ENCODE measurements at places on chromosomes 11 and 22. TPM values are rescaled to one million over a fixed set of nuclear protein-coding genes. Genes with fewer than 3 reads are reported as not detected.

Gene IGF2
- not detected for total RNA-seq

Gene FOLR3
- total RNA-seq: 12.3 TPM

Gene SPON1
- 0.17 TPM for total RNA-seq

Gene CCDC87
- 0.31 TPM for total RNA-seq

Gene PRODH
- 4.8 TPM for total RNA-seq

Gene CHST1
- 0.33 TPM for total RNA-seq

Gene PKDREJ
- total RNA-seq: not detected

Gene TTLL1
- total RNA-seq: 3.6 TPM

Gene TMEM191C
- total RNA-seq: 0.67 TPM

Gene APOA5
- not detected for total RNA-seq

Gene MFRP
- total RNA-seq: not detected

Gene CRYAB
- total RNA-seq: 11.9 TPM

All from mammary epithelial cell (primary cell).